Omental fat pad (tissue), 4 donors: ENCODE measurements at places on chromosomes 1 and 21.

DNA sequence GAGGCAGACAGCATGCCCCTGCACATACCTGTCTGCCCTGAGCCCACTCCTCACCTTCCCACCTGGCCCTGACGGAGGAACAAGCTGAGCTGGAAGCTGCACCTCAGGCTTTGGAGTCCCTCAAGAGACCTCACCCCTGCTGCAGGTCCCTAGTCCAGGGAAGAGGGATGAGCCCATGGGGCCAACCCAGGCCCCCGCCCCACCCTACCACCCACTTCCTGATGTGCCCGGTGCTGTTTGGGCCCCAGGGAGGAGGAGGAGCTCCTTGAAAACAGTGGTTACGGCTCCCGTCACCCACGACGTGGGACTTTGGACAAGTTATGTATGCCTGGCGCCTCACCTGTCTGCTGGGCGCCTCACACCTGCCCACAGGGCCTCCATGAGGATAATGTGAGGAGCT, 250.2 kb downstream of the NPHP4 start:
- DNase-seq: no peak

GRCh38 chr1:184533049-184533448, 146.2 kb downstream of the C1orf21 start:
- DNase-seq: no peak

DNA sequence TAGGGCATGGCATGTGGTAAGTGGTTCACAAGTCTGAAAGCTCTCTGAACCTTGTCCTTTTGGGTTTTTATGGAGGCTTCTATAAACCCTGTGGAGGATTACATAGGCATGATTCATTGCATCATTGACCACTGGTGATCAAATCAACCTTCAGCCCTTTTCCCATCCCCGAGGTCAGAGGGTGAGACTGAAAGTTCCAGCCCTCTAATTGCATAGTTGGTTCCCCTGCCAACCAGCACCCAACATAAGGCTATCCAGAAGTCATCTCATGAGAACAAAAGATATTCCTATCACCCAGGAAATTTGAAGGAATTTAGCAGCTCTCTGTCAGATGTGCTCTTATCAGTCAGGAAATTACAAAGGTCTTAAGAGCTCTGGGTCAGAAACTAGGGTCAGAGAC, 89.5 kb upstream of the ARTN start:
- no peak for DNase-seq

DNA sequence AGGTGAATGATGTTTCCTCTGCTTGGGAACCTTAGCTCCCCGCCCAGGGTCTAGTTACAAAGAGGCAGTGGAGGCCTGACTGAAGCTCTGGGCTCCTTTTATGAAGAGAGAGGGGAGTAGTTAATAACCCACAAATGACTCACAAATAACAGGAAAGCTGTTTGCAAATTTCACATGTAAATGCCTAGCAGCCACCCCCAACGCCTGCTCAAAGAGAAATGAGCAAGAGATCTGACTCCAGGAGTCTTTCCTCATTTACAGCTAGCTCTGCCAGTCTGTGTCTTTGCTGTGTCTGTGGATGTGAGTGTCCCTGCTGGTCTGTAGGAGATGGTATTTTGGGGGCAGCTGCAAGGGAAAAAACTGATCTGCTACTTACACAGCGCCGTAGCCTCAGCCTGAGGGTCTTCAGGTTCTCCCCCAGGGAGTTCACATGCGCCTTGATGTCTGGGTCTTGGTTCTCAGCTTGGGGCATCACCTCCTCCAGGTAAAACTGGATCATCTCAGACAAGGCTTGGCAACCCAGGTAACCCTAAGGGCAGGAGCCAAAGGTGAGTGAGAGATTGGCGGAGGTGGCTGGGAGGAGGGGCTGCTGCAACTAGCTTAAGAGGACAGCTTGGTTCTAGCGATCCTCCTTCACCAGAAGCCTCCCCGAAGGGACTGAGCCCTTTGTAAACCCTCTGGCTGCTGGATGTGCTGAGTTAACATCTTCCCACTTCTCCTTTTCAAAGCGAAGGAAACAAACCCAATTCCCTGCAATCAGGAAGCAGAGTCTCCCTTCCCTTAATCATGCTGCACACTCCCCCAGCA, at the start of gene IL19:
Gene IL19, plus strand, starts transcription at position 243 of the 807 bp plus-strand sequence. CDS start 65,890 bp downstream, outside the sequence.
- DNase-seq: no peak

DNA sequence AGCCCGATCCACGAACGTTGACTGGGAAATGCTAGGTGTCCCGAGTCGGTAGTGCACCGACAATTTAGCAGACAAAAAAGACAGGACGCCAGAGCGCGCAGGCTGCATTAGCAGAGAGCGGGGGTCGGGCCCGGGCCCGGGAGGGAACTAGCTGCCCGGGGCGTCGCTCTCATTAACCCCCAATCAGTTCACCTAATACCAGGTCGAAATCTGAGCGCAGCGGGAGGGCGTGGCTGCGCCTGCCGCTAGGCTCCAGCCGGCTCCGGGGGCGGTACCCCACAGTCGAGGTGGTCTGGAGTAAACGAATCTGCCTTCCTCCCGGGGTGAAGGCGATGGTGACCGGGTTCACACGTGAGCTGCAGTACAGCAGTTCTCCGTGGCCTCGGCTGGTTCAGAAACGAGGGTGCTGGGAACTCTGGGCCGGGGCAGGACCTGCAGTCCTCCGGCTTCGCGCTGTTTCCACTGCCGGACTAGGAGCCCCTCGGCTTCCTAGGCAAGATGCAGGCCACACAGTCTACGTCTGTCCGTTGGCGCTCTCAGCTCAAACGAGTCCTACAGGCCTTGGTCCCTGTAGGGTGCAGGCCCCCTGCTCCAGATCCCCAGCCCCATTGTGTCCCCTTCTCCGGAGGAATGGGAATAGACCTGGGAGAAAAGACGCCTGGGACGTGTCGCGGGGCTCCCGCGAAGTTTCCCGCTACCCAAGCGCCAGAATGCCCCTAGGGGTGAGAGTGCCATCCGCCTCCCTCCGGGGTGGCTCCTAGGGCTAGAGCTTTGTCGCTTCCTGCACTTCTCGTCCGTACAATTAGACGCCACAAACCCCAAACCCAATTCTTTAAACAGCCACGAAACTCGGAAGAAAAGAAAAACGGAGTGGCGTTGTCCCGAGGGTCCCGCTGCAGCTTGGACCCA, 2.0 kb downstream of the GFI1 start:
- DNase-seq: no peak

GRCh38 chr1:155077346-155077745, 1.3 kb upstream of the EFNA3 start:
- DNase-seq: no peak

DNA sequence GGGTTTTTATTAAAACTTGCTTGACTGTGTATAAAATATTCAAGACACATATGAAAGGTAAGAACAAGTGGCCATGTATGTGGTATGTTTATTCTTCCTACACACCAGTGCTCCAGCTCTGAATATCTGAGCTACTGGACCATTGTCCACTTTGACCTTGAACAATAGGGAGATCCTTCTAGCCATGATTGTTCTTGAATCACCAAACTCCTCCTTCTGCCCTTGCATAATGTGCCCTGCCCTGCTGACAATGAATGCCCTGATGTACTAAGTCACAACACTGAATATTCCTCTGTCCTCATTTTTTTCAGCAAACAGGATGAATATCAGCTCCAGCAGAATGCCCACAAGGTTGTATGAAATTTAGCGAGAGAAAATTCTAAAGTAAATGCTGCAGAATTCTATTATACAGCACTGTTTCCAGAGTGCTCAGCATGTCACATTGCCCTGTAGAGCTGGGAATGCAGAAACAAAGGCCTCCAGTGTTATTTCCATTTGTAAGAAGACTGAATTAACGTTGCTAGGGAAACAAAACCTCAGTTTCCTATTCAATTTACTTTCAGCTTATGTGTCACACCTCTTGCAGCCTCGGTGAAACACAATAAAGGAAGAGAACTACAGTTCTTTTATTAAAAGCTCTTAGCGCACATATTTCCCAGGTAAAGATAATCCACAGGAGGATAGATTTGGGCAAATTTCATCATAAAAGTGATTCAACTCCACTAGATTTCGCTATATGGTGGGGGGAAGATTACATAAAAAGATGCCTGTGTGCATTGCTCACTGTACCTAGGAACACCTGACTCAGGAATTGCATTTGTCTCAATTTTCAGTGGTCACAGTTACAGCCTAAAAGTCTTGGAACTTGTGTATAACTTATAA, 187.4 kb upstream of the ATP1B1 start:
- DNase-seq: no peak

GRCh38 chr1:50610563-50610962, 187.3 kb upstream of the DMRTA2 start:
- no peak for DNase-seq

- no peak for DNase-seq
Measured at GRCh38 chr1:29032841-29033240, 90.9 kb downstream of the TMEM200B start.

- DNase-seq: no peak
Measured at GRCh38 chr1:224123136-224123535, 9.2 kb downstream of the FBXO28 start.

- DNase-seq: no peak
Measured at GRCh38 chr1:16286122-16286521, 49.1 kb upstream of the CPLANE2 start.

- DNase-seq: no peak
Measured at GRCh38 chr1:50633465-50633864, 210.2 kb upstream of the DMRTA2 start.

GRCh38 chr21:15065392-15066122, 757 bp upstream of the NRIP1 start:
- peak; percentile 71 for DNase-seq

DNA sequence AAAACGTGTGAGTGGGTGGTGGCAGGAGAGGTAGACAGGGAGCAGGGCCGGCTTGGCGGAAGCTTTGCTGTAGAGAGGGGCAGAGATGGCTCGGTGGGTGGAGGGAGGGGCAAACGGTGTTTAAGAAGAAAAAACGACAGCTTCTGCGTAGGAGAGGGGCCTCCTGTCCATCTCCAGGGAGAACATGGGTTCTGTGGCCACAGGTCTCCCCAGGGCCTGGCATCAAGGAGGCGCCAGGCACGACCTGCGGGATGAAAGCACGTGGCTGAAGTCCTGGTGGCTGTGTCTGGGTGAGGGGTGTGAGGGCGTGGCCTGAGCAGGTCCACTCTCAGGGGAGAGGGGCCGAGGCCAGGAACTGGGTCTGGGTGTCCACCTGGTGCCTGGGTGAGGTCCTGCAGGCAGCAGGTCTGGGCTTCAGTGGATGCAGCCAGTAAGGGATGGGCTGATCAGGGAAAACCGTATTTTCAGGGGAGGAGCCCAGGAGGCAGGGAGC, 940 bp upstream of the PRKCZ start:
- no peak for DNase-seq

GRCh38 chr1:30741239-30741894, 16.2 kb downstream of the LAPTM5 start:
- no peak for DNase-seq

- no peak for DNase-seq
Measured at GRCh38 chr1:246564839-246565750, 966 bp downstream of the TFB2M start.

DNA sequence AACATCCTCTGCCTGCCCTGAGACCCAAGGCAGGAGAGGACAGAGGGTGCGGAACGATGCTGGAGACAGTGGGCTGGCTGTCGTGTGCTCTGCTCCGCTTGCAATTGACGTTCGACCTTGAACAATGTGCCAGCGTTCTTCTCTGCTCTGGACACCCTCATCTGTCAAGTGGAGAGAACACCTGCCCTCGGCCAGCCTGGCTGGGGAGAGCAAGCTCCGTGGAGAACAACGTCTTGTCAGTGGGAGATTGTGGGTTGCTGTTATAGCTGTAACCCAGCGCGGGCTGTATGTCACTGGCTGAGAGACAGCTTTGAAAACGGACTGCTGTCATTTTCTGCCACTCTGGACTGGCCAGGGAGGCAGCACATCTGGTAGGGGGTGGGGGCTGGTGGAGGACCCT, 14.7 kb downstream of the KIAA1614 start:
- DNase-seq: no peak

DNA sequence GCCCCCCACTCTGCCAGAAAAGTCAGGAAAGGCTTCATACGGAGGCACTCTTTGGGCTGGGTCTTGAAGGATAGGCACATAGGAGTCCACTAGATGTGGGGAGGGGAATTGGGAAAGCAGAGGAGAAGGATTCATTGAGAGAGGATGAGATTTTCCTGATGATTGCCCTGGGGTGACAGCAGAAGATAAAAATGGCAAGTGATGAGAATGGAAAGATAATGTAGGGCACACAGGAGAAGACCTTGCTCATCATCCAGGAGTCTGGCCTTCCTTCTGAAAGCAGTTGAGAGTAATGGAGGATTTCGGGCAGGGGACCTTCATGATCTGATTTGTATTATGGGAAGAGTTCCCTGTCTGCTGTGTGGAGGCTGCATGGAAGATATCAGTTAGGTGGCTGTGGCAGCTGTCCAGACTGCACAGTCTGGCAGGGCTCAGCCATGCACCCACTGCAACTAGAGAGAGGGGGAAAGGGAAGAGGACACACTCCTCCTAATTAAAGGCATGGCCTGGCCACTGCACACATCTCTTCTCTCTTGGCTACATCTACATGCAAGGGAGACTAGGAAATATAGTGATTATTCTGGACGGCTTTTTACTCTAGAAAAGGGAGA, 9.6 kb upstream of the FABP3 start:
- no peak for DNase-seq

- no peak for DNase-seq
Measured at GRCh38 chr1:184299406-184299790, 87.4 kb upstream of the C1orf21 start.

DNA sequence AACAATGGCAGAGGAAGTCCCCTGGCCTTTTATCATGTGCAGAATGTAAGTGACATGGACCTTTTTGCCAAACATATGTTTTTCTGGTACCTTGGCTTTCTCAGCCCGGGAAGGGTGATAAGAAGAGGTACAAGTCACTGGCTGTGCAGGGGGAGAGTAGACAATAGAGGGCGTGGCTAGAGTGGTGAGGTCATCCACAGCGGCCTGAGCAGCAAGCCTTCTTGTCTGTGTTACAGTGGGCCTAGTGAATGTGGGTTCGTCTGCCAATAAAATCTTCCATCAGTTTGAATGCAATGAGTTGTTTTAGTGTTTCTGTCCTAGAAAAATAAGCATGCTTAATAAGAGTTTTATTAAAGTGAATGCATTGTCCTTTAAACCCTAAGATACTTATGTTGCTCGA, 59.0 kb upstream of the PGD start:
- no peak for DNase-seq

- no peak for DNase-seq
Measured at GRCh38 chr1:186978596-186979556, 150.1 kb downstream of the PLA2G4A start.
